ENCODE measurements at places on chromosomes 3 and 15. TPM values are rescaled to one million over a fixed set of nuclear protein-coding genes. Genes with fewer than 3 reads are reported as not detected.

TUSC7 gene
- total RNA-seq, result not detected

ENTPD3 gene
- total RNA-seq, result 0.39 TPM

FMN1 gene
- 21.8 TPM for total RNA-seq

ATP8B4 gene
- total RNA-seq, result 12.3 TPM

CELSR3 gene
- total RNA-seq, result 1.5 TPM

GOLGA6D gene
- total RNA-seq, result not detected

ATP13A5 gene
- total RNA-seq, result not detected

OR5H6 gene
- not detected for total RNA-seq

GRCh38 chr3:143849854-143850549, 1.7 kb upstream of the SLC9A9 start:
- H3K4me1 ChIP-seq, result no peaks in the 10 kb centered on the region
- no peak overlapping the region for H3K4me3 ChIP-seq
- no peak overlapping the region for H3K27ac ChIP-seq
- DNase-seq, result peak; percentile 20
- no peaks in the 10 kb centered on the region for H3K27me3 ChIP-seq
- no peaks in the 10 kb centered on the region for H3K36me3 ChIP-seq

DNA sequence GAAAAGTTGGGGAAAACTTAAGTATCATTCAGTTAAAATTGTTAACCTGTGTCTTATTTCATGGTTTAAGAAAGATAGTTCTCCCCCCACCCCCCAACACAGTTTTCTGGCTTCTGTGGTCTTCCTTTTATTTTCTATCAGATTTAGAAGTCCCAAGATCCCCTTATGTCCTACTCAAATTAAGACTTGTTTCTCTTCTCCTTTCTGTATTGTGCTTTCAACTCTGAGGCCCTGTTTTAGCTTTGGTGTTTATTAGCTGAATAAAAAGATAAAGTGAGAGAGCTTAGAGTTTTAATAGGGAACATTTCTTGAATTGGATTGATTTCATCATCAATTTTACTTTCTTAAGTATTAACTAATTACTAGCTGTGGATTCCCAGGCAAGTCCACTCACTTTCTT, 62.6 kb downstream of the AKAP13 start:
- no peaks in the 10 kb centered on the region for H3K27me3 ChIP-seq
- H3K4me1 ChIP-seq, result peaks cover 26% of the 10 kb centered on the region
- no peak for DNase-seq

GRCh38 chr3:113275929-113276750, 64.8 kb downstream of the BOC start:
- peak overlapping the region; percentile 79 for H3K27ac ChIP-seq
- H3K4me3 ChIP-seq, result peak overlapping the region; percentile 30
- H3K4me1 ChIP-seq, result peaks cover 36% of the 10 kb centered on the region
- no peaks in the 10 kb centered on the region for H3K36me3 ChIP-seq
- no peaks in the 10 kb centered on the region for H3K27me3 ChIP-seq

DNA sequence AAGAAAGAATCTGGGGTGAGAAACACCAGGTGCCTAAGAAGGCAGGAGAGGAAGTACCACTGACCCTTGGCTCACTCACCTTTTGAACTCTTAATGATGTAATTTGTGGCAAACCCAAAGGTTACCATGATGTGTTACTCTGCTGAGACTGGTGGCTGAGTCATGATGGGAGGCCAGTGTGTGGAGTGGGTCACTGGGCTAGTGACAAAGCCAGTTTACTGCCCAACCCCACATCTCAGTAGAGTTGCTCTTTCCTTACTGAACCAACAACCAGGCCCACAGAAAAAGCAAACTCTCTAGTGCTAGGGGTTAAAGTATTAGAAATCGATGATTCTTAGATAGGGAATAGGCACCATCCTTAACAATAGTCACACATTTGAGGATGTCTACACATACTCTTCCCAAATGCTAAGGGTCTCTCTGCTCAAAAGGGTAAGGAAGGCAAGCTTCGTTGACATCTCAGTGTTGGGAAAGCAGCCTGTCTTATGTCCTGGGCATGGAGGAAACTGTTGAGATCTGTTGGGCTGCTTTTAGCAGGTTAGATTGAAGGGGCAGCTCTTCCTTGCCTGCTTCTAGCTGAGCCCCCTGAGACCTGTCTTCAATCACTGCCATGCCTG, 3.1 kb downstream of the RBP2 start:
- no peaks in the 10 kb centered on the region for H3K27me3 ChIP-seq
- H3K27ac ChIP-seq, result no peak overlapping the region
- DNase-seq, result no peak

GRCh38 chr15:80636675-80637074, 58.4 kb upstream of the ABHD17C start:
- DNase-seq, result no peak
- H3K27me3 ChIP-seq, result no peaks in the 10 kb centered on the region
- H3K4me1 ChIP-seq, result peaks cover 4% of the 10 kb centered on the region
- no peaks in the 10 kb centered on the region for H3K36me3 ChIP-seq
- no peak overlapping the region for H3K27ac ChIP-seq

DNA sequence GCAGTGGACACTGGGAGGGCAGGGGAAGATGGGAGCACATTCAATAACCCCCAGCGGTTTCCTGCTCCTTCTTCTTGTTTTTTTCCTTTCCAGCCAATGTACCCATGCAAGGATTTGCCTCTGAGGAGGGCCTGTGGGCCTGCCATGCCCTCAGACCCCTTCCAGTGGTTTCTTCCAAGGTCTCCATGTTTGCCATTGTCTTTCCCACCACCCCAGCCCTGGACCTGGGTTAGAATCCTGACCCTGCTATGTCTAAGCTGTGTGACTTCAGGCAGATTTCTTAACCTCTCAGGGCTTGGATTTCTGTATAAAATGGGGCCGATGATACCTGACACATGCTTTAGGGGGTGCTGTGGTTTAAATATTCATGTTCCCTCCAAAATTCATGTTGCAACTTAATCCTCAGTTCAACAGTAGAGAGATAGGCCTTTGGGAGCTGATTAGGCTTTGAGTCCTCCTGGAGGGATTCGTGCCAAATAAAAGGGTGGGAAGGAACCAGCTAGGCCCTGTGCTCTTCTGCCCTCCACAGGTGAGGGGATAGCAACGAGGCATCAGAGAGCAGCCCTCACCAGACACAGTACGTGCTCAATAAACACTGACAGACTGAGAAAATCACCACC, 46.3 kb upstream of the FLNB start:
- no peaks in the 10 kb centered on the region for H3K36me3 ChIP-seq
- H3K27ac ChIP-seq, result no peak overlapping the region
- peaks cover 19% of the 10 kb centered on the region for H3K4me1 ChIP-seq
- no peak for DNase-seq

DNA sequence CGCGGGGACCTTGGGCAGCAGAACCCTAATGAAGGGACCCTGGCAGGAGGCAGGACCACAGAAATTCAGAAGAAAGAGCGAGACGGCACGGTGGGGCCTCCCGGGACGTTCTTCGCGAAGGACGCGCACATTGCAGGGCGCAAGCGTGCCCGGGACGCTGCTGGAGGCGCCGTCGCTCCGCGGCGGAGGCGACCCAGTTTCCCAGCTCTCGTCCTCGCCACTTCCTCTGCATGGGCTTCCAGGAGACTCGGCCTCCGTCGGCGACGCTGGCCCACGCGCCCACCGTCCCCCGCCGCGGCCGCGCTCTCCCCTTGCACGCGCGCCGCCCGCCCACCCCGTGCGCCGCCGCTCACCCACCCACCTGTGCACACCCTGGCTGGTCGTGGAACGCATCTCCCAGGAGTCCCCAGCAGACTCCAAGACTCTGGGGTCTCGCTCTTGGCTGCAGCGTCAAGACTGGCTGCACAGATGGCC, 31.8 kb upstream of the SMAD3 start:
- H3K27ac ChIP-seq, result no peak overlapping the region
- H3K27me3 ChIP-seq, result no peaks in the 10 kb centered on the region
- H3K4me1 ChIP-seq, result peaks cover 10% of the 10 kb centered on the region
- no peak for DNase-seq
- H3K36me3 ChIP-seq, result no peaks in the 10 kb centered on the region

- H3K27ac ChIP-seq, result no peak overlapping the region
- no peaks in the 10 kb centered on the region for H3K36me3 ChIP-seq
- DNase-seq, result no peak
Observed at GRCh38 chr3:10875914-10876313, 59.9 kb downstream of the SLC6A11 start.

GRCh38 chr3:123739754-123740153, 144.4 kb downstream of the MYLK start:
- no peaks in the 10 kb centered on the region for H3K27me3 ChIP-seq
- no peaks in the 10 kb centered on the region for H3K4me1 ChIP-seq
- H3K4me3 ChIP-seq, result no peak overlapping the region
- no peak for DNase-seq
- no peaks in the 10 kb centered on the region for H3K36me3 ChIP-seq

- H3K27me3 ChIP-seq, result no peaks in the 10 kb centered on the region
- no peak for DNase-seq
- H3K27ac ChIP-seq, result no peak overlapping the region
Observed at GRCh38 chr3:184884359-184885017, 72.5 kb downstream of the VPS8 start.

GRCh38 chr3:152030320-152030719, 156.9 kb downstream of the SUCNR1 start:
- no peak for DNase-seq
- H3K27ac ChIP-seq, result peak overlapping the region; percentile 56
- H3K36me3 ChIP-seq, result no peaks in the 10 kb centered on the region
- H3K4me1 ChIP-seq, result peaks cover 22% of the 10 kb centered on the region

- DNase-seq, result no peak
- H3K27ac ChIP-seq, result no peak overlapping the region
- H3K4me3 ChIP-seq, result no peak overlapping the region
- no peaks in the 10 kb centered on the region for H3K4me1 ChIP-seq
- no peaks in the 10 kb centered on the region for H3K27me3 ChIP-seq
Observed at GRCh38 chr3:193021506-193022010, 103.9 kb upstream of the MB21D2 start.

DNA sequence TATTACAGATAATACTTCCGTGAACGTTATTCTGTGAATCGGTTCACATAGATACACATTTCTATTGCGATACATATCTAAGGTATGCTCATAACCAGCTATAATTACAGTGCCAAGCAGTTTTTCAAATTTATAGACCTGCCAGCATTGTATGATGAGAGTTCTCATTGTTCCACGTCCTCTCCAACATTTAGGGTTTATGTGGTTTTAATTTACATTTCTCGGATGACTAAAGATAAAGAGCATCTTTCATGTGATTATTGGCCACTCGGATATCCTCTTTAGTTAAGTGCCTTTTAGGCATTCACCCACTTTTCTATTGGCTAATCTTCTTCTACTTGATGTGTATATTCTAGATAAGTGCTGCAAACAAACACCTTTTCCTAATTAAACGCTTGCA, 134.7 kb upstream of the CCDC54 start:
- no peak for DNase-seq
- H3K4me3 ChIP-seq, result peak overlapping the region; percentile 10
- no peaks in the 10 kb centered on the region for H3K27me3 ChIP-seq
- peaks cover 19% of the 10 kb centered on the region for H3K36me3 ChIP-seq

DNA sequence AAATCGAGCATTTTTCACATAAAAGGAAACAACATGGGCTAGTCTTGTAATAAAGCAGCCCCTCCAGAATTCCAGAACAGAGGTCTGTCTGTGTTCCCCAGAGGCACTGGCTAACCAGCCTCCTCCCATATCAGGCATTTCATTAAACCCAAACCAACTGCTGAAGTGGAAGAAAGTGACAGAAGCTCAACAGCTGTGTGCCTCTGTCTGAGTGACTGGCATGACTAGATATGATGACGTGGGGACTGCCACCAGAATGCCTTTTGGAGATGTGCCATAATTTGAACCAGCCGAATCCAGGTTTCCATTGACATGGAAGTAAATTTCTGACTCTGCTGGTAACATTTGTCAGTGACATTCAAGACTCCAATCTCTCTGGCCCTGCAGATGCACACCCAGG, 8.7 kb downstream of the LIMD1 start:
- DNase-seq, result no peak
- no peaks in the 10 kb centered on the region for H3K36me3 ChIP-seq
- no peaks in the 10 kb centered on the region for H3K4me1 ChIP-seq
- no peak overlapping the region for H3K4me3 ChIP-seq

DNA sequence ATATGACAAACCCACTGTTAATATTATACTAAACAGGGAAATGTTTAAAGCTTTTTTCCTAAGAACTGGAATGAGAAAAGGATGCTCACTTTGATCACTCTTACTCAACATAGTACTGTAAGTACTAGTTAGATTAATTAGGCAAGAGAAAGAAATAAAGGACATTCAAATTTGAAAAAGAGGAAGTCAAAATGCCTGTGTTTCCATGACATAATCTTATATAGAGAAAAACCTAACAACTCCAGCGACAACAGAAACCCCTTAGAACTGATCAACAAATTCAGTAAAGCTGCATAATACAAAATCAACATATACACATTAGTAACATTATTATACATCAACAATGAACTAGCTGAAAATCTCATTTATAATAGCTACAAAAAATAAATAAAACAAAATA, 200.6 kb upstream of the ROBO1 start:
- DNase-seq, result no peak
- H3K36me3 ChIP-seq, result no peaks in the 10 kb centered on the region
- no peak overlapping the region for H3K4me3 ChIP-seq
- H3K27ac ChIP-seq, result no peak overlapping the region

GRCh38 chr15:79981831-79982455, 10.9 kb upstream of the BCL2A1 start:
- no peaks in the 10 kb centered on the region for H3K27me3 ChIP-seq
- H3K27ac ChIP-seq, result no peak overlapping the region
- no peak for DNase-seq
- no peak overlapping the region for H3K4me3 ChIP-seq
- H3K4me1 ChIP-seq, result peaks cover 17% of the 10 kb centered on the region

GRCh38 chr15:90228960-90229359, 4.8 kb downstream of the CIB1 start:
- H3K4me3 ChIP-seq, result no peak overlapping the region
- no peak for DNase-seq
- peaks cover 18% of the 10 kb centered on the region for H3K4me1 ChIP-seq
- no peak overlapping the region for H3K27ac ChIP-seq
- H3K36me3 ChIP-seq, result peaks cover 2% of the 10 kb centered on the region

Data from tibial nerve (tissue), 4 donors.